ENCODE measurements at places on chromosomes 2 and 18.
A peak's percentile ranks its signal among the peaks of the same experiment; 100 is the strongest.

DNA sequence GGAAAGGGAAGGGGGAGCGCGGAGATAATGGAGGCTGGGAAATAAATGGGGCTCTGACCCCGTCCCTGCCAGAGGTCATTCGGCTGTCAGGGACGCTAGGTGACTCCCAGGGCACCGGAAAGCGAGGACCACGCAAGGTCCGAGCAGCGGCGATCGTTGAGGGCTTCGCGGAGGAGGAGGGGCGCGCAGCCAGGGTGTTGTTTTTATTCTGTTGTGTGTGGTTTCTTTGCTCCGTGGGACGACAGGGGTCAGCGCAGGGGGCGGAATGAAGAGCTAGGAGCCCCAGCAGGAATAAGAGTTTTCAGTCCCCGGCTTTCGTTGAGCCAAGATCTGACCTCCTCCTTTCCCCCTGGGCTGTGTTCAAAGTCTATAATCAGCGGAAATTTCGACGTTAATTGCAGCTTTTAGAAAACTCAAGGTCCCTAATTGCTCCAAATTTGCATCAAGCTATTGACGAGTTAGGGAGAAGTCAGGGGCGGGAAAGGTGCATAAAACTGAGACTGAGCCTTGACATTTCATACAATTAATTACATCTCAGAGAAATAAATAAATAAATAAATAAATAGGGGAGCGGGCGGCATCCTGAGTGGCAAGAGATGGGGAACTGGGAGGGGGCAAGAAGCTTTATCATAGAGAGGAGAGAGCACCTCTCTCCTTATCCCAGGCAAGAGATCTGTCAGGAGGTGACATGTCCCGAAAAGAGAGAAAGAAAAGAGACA lies 2.2 kb downstream of the GAD1 start:
- no peak for DNase-seq

DNA sequence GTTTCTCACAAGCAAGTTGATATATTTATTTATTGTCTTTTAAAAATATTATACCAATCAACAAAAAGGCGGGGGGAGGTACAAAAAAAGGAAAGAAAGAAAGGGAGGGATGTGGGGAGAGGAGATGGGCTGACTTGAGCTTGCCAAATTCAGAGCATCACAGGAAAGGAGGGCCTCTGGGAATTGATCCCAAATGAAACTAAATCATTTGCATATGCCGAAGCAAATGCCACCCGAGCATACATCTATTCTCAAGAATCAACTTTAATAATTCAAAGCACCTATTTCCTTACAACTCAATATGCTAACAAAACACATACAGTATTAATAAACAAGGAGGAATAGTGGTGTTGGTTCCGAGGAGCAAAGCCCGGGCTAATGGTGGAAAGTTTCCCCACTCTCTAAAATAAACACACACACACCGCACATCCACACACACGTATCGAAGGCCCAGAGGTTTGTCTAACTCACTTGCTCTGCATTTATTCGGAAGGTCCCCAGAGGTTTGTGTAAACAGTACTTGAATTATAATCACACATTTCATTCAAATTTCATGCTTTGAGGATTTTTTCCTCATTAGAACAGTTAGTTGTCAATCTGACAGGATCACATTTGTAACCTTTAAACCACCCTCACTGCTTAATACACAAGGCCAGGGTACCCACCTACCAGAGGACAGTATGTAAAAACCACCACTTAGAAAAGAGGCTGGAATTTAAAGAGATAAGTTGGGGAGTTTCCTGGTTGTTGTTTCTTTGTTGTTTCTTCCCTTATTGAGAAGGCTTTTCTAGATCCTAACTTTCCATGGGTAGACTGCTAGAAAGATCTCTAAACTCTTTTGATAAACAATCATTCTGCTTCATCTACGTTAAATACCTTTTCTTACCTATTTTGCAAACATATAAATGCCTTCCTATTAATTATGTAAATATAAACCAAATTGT lies 264.7 kb downstream of the TCF4 start:
- DNase-seq: peak; percentile 79

GRCh38 chr2:17226941-17227490 lies 291.2 kb downstream of the RAD51AP2 start:
- DNase-seq: no peak

GRCh38 chr2:101230541-101231001 lies 22.1 kb upstream of the CNOT11 start:
- no peak for DNase-seq

GRCh38 chr2:85049236-85049635 lies 78.3 kb downstream of the KCMF1 start:
- DNase-seq: no peak

DNA sequence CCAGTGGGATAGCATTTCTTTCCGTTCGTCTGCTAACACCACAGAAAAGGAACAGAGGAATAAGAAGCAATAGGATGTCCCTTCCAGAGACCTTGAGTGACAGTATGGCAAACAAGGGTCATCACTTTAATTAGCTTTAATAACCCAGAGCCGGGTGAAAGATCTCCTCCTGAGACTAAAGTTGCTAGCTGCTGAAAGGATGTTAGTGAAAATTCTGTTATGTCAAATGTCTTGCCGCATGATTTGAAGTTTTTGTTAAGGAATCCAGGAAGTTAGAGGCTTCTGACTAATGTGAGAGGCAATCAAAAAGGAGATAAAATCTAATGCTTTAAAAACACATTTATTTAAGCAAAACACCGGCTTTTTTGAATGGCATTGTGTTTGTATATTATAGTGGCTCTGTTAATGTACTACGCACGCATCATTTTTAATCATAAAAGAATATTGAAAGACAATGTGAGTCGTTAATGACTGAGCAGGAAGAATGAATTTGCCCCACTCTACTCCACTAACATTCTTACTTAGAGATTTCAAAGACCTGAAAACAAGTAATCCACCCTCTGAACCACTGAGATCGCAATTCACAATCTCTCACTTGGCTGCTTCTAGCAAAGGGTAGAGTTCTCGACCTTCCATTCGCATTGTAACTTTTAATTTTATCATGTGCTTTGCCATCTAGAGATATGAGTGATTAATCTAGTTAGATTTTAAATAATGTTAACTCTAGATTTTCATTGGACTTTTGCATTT lies 536.6 kb downstream of the LRRTM4 start:
- DNase-seq: no peak

- no peak for DNase-seq
Observed at GRCh38 chr2:185456517-185456916, 282.1 kb upstream of the FSIP2 start.

GRCh38 chr18:50057009-50057408 lies 137.9 kb downstream of the MYO5B start:
- DNase-seq: no peak

DNA sequence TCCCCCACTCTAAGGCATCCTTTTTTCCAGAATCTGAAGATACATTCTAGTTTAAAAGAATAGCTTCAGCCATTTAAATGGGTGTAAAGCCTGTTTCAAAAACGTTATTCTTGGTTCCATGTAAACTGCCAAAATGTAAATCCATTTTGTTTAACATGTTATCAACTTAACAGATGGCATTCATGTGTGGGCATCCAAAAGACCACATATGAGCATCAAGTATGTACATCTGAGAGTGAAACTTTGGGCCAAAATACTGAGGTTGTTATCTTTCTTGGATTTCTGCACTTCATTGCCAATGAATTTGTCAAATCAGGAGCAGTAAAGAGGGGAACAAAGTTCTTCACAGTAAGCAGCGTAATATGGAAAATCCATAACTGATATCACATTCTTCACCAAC lies 395.4 kb downstream of the ZNF804A start:
- no peak for DNase-seq

GRCh38 chr18:3761266-3761665 lies 311.3 kb downstream of the TGIF1 start:
- DNase-seq: no peak

DNA sequence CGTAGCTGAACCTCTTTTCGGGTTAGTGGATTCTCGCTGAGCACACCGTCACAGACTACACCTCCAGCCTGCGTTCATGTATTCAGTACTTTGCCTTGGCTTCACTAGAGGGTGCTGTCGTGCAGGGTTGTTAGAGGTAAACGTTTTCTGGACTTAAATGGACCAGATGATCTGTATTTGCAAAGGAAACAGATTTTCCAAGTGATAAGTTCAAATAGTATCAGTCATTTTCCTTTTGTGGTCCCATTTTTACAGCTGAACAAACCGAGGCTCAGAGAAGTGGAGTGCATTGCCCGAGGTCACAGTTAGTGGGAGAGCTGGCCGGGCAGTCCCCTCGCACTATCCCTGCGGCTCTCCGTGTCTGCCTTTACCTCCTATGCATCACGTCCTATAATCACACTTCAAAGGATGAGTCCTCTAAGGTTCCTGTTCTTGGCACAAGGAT lies 125.9 kb downstream of the MAP4K4 start:
- no peak for DNase-seq

DNA sequence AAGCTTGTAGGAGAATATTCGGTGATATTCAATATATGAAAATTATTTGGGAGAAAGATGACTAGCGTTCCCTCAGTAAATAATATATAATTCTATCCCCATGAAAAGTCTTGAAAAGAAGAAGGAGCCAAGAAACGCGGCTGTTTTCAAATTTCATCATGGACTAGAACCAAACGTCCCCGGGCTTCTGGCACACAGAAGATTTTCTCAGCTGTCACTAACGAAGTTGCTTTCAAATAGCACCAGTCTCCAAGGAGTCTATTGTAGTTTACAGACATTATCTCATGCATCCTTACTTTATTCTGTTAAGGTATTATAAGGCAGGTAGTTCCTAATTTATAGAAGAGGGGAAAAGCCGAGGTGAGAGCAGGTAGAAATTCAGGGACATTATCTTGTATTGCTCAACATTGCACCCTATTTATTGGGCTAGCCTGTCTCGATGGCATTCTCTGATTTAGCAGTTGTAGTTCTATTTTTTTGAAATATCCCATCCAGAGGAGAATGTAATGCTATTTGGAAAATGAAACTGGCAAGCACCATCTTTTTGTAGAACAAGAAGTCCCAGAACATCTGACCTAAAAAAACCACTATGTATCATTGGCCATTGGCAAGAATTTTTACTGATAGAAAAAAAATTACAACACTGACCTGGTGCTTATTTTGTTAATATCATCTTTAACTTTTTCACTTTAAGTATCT lies 198.1 kb upstream of the RASGRP3 start:
- DNase-seq: no peak

DNA sequence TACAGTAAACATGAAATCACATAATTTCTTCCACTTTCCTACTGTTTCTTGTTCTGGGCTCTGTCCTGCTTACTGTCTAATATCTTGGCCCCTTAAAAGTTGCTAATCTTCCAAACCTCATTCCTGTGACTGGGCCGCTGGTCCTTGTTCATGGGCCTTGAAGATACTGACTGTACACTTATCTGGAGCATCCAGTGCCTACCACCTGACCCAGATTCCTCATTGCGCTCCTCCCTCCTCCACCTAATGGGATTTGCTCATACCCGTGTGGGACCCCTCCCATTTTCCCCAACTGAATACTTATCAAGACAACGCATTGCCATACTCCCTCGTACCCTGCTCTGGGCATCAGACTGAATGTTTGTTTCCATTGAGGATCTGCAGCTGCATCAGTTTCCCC lies 6.1 kb upstream of the IL37 start:
- DNase-seq: no peak

DNA sequence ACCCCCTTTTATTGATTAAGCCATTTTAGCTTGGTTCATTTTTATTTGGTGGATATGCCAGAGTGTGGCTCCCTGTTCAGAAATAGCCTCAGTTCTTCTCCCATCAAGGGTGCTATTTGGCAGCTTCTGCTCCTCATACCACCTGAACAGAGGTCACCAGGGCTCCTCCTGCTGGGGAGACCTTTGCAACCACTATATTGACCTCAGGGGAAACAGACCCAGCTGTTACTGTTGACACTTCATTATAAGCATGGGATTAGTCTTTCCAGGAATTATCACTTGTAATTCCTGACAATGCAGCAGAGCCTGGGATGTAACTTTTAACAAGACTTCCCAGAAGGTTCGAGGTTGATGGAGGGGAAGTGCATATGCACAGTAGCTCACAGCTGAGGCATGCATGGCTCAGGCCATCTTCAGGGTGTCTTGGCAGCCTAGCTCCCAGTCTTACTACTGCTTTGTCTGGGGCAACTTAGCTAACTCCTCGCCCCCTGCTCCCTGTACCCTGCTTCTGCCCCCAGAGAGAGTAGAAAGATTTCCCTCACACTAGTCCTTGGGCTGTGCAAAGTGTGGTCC lies 239.4 kb upstream of the SPRED2 start:
- DNase-seq: no peak

DNA sequence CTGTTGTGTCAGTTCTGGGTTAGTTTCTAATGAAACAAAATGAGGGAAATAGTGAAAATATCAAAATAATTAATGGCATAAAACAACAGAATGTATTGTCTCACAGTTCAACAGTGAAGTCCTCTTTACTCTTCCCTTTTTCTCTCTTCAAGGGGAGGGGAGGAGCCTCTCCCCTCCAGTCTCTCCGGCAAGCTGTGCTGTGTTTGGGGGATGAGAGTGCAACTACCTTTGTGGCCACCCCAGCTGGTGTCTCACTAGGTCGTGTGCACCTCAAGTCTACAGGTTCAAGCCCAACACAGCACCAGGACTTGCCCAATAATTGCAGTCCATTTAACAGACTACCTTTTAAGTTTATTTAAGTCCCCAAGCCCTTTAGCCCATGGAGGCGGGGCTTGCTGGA lies 271.7 kb upstream of the DOK6 start:
- no peak for DNase-seq

GRCh38 chr2:186573531-186573930 lies 16.3 kb upstream of the ITGAV start:
- no peak for DNase-seq

DNA sequence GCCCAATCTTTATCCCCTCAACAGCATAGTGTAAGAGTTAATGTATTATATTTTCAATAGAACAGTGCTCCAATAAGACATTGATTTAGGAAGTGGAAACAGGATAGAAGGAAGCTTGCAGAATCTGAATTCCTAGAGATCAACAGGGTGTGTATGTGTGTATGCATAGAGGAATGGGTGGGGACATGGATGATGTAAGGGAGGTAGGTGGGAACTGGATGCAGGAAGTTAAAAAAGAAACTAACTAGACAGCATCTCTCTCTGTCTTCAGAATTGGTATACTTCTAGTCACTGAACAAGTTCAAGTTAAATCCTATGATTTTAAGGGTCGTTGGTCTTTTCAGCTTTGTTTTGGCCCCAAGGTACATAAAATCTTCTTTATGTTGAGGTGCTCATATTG lies 196.6 kb downstream of the PMAIP1 start:
- no peak for DNase-seq

- no peak for DNase-seq
Observed at GRCh38 chr2:235411905-235412485, 81.8 kb upstream of the AGAP1 start.
